ENCODE measurements at places on chromosomes 5 and 9. TPM values are rescaled to one million over a fixed set of nuclear protein-coding genes. Genes with fewer than 3 reads are reported as not detected.

Gene FGD3
- 1.4 TPM for total RNA-seq

Gene CDH18
- 0.32 TPM for total RNA-seq

Gene NOXA1
- total RNA-seq: 0.55 TPM

Gene PTGES
- total RNA-seq: 3.2 TPM

Gene MRPL22
- total RNA-seq: 71.2 TPM

Gene CDKN2B
- 0.31 TPM for total RNA-seq

Gene ROR2
- 4.3 TPM for total RNA-seq

Gene TMEFF1
- total RNA-seq: 68.2 TPM

GRCh38 chr9:95750725-95751519 is 124.6 kb upstream of the ERCC6L2 start:
- no peak for DNase-seq

DNA sequence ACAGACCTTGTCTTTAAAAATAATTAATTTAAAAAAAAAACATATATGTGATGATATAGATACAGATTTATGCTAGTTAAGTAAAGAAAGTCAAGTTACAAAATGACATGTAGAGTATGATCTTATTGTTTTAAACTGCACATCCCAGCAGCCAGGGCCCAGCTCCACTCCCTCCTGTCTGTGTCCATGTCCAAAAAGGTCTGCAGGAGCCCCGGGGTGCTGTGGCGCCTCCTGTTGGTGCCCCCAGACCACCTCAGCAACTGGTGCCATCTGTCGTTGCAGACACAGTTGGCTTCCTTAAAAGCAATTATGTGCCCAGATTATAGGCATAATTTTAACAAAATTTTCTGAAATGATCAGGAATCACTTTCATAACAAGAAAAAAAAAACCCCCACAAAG is 33.3 kb downstream of the IPPK start:
- no peak for DNase-seq

DNA sequence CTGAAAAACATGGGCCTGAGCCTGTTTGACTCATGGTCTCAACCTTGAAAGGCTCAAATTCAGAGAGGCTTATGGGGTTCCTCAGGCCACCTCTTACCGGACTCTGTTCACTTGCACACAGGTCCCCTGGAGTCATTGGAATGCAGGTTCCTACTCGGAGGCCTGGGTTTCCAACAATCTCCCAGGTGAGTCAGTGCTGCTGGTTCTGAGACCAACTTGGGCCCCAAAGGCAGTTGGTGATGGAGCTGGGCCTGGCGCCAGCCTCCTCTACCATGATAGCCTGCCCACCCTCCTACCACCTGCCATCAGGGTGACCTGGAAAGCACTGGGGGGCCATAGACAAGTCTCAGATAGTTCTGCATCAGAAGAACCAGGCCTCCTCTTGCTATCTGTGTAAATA is 188.4 kb downstream of the RGS3 start:
- DNase-seq: no peak

GRCh38 chr9:121133104-121133816 is 58.5 kb downstream of the CNTRL start:
- DNase-seq: no peak

GRCh38 chr9:75064307-75065025 is 23.5 kb downstream of the NMRK1 start:
- no peak for DNase-seq

- DNase-seq: no peak
Measured at GRCh38 chr5:96566833-96567587, 95.2 kb upstream of the CAST start.

DNA sequence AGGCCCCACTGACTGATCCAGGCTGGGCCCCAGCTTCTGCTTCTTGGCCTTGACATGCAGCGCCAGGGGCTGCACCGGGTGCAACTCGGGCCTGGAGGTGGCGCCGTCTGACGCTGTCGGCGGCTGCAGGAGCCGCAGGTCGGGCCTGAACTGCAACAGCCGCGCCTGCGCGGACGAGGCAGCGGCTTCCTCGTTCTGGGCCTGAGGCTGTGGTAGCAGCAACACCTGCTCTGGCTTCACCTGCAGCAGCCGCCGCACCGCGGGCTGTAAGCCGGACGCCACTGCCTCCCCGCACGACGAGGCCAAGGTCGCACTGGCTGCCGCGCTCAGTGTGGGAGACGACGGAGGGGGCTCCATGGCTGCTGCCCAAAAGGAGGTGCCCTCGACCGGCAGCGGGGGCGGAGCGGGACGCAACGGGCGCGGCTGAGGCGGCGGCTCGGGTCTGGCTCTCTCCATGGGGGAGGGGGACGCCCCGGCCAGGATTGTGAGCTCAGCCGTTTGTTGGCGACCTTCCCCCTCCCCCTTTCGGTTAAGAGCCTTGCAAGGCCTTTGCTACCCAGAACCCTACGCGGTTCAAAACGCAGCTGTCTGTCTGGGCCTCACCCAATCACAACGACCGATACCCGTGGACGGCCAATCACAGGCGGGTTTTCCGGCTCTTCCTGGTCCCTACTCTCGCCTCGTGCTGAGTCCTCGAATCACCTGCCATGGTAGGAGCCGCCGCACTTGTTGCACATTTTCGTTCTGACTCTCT is 438 bp downstream of the SOX30 start:
- peak; percentile 55 for DNase-seq

DNA sequence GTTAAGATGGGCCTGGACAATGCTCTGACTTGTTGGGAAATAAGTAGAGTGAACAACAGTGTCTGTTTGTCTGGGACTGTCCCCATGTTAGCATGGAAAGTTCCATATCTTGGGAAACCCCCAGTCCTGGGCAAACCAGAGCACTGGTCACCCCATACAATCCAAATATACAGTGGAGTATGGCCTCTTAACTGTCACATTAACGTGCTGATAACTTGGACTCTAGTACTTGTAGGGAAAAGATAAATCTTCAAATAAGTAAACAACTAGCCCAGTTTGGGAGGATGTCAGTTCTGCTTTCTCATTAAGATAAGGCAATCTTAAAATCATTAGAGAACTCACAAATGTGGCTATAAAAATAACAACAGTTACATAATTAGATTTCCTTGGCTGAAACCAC is 47.6 kb upstream of the JAK2 start:
- no peak for DNase-seq

DNA sequence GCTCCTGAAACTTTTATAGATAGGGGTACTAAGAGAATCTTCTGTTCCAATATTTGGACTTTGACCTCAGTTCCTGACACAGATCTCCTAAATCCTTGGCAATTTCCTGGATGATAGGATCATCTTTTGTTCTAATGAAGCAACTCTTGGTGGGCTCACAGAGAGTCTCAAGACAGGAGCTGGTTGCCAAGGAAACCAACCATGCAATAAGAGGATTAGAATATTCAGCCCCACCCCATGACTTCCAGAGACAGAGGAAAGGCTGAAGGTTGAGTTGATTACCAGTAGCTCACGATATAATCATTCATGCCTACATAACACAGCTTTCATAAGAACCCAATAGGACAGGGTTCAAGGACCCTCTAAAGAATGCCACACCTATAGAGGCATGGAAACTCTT is 2050.2 kb upstream of the CDH6 start:
- no peak for DNase-seq

DNA sequence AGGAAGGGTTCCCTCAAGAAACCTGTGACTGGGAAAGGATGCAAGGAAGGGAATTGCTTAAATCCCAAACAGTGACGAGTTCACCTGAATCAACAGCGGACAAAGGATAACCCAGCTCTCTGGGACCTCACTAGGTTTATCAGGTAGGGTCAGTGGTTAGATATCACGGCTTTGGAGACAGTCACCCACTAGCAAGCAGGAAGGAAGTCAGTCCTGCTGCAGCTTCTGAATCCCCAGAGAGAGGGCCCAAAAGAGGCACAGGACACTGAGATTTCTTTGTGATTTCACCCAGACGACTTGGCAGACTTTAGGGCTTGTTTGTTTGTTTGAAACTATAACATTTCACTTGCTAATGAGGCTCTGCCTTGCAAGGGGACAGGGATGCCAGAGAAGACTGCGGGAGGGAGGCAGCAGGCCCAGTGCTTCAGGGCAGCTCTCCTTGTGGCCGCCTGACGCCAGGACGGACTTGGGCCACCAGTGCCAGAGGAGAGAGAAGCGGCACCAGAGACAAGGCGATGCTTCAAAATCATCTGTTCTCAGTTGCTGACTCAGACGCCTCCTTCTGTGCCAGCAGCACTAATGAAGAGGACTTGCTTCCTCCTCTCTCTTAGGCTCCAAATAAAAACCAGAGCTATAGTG is 275.6 kb upstream of the SLC30A5 start:
- DNase-seq: peak; percentile 41

DNA sequence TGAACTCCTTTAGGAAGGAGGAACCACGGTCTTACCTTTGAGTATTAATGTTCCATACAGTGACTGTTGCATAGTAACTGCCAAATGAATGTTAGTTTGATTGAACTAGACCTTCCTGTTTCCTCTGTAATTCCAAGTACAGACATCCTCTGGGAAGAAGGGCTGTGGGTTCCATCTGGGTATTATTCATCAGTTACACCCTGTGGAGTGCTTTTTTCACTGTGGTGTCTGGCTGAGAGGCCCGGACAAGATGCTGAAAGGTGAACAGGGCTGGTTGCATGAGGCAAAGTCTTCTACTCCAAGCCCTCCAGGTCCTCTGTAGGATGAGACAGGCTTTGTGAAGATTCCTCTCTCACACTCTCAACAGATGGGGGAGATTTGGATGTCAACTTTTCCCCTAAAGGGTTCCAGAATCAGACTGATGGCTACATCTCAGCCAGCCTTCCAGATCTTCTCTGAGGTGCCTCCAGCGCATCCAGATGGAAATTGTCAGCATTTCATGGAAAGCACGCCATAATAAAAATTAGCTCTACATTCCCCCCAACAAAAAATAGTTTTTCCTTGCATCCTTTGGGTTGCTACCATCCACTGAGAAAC is 230.9 kb downstream of the GAS1 start:
- DNase-seq: no peak

DNA sequence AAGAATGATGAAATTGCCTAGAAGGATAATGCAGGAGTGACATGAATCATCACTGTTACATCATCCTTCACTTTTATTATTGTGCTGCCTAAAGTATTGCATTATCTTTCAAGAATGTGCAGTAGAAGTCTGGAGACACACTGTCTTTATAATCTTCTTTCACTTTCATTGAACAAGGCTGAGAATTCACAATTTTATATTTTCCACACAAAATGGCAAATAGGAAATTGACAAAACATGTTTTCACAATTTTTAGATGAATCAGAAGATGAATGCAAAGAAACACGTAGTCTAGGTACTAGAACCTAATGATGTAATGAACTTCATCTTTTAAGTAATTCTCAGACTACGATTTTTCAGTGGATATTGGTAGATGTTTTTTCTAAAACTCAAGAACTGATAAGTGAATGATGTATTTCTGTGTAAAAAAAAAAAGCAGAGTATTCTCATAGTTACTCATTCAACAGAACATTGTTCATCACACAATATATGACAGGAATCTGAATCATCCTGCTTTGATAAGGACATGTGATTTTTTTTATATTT is 131.5 kb upstream of the GRHPR start:
- DNase-seq: no peak

DNA sequence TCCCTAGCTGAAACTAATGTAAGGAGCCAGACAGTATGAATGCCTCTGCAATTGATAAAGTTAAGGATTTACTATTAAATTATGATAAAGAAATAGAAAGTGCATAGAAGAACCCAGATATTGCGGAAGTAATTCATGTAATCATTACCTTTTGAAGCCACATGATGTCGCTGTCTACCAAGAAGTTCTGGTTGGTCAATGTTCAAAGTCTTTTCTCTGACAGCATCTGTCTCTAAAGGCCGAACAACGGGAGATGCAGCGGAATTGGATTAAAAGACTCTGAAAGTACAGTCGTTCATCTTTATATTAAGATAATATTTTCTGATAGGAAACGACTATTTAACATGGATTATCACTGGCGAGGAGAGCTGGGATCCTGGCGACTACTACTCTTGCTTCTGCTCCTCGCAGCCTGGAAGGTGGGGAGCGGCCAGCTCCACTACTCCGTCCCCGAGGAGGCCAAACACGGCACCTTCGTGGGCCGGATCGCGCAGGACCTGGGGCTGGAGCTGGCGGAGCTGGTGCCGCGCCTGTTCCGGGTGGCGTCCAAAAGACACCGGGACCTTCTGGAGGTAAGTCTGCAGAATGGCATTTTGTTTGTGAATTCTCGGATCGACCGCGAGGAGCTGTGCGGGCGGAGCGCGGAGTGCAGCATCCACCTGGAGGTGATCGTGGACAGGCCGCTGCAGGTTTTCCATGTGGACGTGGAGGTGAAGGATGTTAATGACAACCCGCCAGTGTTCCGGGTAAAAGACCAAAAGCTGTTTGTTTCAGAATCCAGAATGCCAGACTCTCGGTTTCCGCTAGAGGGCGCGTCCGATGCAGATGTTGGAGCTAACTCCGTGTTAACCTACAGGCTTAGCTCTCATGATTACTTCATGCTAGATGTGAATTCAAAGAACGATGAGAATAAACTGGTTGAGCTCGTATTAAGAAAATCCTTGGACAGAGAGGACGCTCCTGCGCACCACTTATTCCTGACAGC is at the start of gene PCDHA8:
TSS of gene PCDHA8 (plus strand) at position 210 of the 985 bp plus-strand sequence. CDS start at position 345, 135 bp downstream.
- DNase-seq: peak; percentile 84

DNA sequence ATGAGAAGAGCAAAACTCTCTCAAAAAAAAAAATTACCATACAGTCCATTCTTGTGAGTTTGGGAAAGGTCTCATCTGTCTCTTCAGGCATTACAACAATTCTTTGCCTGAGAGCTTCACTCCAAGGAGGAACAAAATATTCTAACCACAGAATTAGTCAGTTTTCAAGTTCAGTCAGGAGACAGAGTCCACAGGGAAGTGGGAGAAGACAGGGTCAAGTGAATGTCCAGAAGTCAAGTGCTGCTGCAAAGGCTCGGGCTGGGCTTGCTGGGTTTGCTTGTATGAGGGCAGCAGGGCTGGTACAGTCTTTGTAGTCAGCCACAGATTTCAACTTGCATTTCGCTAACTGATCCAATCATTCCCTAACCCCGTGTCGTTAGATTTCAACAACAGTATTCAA is 17.6 kb upstream of the HEXB start:
- DNase-seq: no peak

DNA sequence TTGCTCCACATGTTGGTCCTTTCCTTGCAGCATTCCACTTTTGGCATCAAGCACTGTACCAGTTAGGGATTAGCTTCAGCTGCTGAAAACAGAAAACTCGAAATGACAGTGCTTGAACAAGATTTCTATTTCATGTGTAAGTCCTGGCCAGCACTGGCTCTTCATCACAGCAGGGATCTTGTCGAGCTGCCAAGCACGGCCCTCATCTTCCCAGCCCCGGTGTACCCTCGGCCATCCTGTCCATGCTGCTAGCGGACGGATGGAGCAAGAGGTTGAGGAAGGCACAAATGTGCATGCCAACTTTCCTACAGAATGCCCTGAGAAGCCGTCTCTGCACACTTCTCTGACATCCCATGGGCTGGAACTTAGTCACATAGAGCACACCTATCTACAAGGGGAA is 130.6 kb downstream of the TENT4A start:
- no peak for DNase-seq
